Naive thymus-derived CD8-positive, alpha-beta T cell (primary cell): ENCODE measurements at places on chromosomes 6 and 20.

DNA sequence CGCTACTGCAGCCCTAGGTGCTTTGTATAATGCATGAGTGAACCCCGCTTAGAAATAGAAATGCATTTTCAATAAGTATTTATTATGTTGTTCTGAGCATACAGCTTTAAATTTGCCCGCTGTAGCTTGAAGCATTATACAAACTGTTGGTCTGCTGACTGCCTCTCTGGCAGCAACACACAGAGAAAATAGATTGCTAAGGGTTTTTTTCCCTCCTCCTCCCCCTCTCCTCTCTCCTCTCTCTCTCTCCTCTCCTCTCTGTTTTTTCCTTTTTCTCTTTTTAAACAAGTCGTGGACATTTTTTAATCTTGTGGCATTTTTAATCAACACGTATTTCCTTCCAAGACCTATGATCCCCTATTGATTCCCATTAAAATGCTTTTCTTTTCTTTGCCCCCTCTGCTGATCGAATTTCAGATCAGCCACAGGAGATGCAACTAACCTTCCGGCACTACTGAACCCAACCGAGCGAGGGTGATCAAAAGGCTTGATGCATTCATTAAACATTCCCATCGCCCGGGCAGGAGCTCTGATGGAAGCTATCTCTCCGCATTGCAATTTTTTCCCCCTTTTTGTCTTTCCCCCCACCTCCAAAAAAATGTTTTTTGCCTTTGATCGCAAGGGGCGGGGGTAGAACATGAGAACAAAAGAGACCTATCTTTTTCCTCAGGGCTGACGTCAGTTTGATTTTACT, 90.7 kb upstream of the ARID1B start:
- no peak for DNase-seq

- DNase-seq, result peak; percentile 67
Observed at GRCh38 chr6:80338201-80338836, 231.8 kb downstream of the BCKDHB start.

GRCh38 chr6:148251891-148252290, 90.7 kb upstream of the SASH1 start:
- no peak for DNase-seq

- DNase-seq, result no peak
Observed at GRCh38 chr20:61968036-61968810, 97.5 kb downstream of the TAF4 start.

DNA sequence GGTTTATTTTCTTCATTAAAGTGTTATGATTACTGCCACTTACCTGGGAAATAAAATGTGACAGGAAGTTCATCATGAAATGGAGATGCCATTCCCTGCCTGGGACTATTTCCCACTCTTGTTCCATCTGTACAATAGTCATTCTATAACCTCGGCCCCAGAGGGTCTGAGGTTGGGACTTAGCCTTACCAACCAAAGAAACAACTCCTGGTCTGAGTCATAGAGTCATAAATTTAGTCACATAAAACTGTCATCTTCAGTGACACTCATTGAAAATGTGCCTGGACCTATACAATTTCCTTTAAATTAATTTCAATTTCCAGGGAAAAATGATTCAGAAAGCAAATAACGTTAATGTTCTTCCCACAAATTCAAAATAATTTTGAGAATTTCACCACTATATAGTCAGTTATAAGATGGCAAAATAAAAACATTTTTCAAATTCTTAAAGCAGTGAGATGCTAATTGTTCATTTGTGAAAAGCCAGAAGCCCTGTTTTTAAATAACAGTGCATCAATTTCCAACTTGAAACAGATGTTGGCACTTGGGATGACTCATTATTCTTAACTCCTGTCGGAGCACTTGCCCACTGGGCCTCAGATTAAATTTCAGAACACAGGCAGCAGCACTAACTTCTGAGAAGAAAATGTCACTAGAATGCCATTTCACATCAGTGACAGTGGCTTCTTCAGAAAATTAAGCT, 201.2 kb upstream of the SMLR1 start:
- DNase-seq, result no peak

GRCh38 chr6:111862314-111862713, 10.9 kb downstream of the FYN start:
- no peak for DNase-seq

DNA sequence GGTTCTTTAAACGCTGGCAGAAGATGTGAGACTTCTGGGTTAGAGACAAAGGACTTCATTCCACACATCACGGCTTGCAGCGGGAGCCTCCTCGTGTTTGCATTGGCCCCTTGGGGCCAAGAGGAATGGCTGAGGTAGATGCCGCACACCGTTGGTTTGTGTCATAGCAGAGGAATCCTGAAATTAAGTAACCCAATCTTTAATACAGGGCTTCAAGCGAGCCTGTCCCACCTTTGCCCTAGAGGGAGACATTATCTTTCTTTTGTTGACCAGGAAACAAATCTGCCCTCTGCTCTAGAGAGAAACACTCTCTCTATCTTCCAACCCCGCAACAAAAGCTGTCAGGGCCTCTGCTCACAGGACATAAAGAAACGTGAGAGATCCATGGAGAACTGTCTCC, 277.5 kb upstream of the ZFP64 start:
- no peak for DNase-seq

- no peak for DNase-seq
Observed at GRCh38 chr6:41345901-41346300, 10.5 kb downstream of the NCR2 start.

- peak; percentile 77 for DNase-seq
Observed at GRCh38 chr6:28081486-28081751, 1.1 kb downstream of the ZNF165 start.

- DNase-seq, result no peak
Observed at GRCh38 chr6:150072201-150072600, 3.3 kb upstream of the ULBP3 start.

GRCh38 chr6:117557951-117558350, 44.4 kb downstream of the GOPC start:
- no peak for DNase-seq

DNA sequence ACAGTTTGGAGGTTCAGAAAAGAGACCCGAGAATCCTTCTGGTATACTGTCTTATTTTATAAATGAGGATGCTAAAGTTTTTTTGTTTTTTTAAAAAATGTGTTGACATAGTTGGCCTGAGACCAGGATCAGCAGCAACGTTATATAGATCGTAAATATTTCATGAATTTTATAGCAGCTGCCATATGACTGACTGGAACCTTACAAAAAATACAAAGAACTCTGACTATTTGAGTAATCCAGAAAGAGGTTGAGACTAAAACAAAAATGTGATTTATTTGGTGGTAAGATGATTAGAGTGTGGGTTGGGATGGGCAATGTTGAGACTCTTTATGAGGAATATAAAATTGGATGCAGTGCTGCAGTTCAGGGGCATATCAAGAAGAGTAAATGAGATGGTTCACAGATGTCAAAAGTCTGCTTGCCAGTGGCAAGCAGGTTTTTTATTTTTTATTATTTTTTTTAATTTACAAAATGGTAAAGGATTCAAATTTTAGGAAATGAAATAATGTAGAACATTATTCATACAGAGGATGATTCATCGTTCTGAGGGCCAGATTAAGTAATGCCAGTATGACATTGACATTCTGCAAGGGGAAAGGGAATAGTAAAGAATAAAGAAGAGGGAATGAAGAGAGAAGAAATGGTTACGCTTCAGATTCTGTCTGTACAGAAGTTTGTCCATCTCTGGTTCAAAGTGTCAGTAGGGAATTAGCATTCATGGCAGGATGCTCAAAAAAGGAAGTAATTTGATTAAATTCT, 58.5 kb downstream of the SCAF8 start:
- no peak for DNase-seq

GRCh38 chr6:100461278-100461916, 3.3 kb downstream of the SIM1 start:
- DNase-seq, result no peak

DNA sequence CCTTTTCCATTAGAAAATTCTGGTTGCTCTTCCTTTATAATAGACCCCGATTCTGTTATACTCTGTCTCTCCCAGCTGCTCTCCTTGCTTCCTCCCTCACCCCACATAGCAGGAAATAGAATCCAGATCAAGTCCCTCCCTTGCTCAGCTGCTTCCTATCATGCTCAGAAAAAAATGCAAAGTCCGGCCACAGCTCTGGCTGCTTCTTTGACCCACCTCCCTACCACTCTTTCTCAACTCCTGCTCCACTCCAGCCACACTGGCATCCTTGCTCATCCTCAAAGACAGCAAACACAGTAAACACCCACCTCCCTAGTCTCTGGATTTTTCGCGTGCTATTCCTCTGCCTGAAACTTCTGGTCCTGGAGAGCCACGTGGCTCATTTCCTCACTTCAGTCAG, 9.1 kb upstream of the SLC22A16 start:
- DNase-seq, result no peak

- no peak for DNase-seq
Observed at GRCh38 chr20:64084685-64085152, 521 bp upstream of the LKAAEAR1 start.

DNA sequence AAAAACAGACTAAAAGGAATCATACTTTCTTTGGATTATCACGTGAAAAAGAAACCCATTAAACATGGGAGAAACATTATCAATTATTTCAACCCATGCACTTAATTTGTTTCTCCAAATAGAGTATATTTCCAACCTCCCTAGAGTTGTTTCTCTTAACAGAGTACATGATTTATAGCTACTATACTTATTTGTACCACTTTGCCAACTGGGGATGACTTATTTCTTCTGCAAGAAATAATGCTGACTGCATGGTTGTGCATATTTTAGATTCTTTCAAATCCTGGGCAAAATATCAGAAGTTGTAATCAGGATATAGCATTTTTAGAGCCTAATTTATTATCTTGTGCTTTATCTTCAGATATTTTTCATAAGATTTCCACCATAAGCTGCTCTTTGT, 629.1 kb upstream of the EYS start:
- no peak for DNase-seq

DNA sequence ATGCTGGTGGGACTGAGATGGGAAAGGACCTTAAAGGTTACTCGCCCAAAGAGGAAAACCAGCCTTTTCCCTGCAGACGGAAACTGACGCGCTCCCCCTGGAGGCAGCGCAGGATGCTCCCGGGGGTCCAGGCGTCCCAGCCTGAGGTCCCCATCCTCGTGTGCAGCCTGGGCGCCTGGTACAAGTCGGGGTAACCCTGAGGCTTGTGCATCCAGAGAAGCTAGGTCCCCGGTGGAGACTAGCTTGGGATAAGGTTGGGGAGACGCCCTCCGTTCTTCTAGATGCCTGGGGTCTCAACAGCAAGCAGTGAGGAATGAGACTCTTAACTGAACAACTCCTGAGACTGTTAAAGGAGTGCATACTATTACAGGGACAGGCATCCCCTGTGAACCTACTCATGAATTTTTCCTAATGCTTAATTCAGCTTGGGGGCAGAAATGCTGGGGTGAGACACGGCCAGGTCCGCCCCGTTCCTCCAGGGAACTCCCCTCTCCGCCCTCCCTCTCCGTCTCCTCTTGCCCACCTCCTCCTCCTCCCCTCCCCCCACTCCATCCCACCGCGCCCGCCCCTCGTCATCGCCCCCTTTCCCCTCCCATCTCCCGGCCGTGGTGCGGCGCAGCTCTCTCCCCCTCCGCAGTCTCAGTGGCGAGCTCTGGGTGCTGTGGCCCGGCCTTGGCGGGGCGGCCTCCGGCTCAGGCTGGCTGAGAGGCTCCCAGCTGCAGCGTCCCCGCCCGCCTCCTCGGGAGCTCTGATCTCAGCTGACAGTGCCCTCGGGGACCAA, at the start of gene PRSS35:
PRSS35 (plus strand) TSS at position 634 of the 781 bp plus-strand sequence. CDS start 10,908 bp downstream, outside the sequence.
- DNase-seq, result no peak

DNA sequence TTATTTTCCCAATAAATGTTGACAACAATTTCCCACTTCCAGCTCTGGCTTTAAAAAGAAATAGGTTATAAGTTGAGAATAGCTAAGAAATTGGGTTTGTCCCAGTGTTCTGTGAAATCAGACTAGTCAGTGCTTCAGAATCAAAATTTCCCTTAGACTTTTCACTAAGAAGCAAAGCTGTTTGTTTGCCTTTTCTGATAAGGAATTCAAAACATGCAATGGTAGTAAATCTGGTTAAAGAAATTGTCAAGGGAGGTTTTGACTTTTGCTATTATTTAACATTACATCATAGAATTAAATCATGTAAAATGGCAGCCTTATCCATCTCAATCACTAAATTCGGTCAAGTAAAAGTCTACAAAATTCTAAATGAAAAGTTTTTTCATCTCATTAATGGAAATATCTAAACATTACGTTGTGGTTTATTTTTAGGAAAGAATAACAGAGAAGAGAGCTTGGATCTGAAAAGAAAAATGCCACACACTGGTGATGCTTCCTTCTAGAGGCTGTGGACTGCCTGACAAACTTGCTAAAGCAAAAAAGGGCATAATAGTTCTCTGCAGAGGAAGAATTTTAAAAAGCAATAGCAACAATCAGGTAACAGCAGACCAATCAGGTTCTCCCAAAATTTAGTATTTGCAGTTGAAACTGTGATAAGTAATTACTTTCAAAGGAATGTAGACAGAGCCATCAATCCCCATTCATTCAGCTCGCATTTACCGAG, 36.4 kb downstream of the PLAGL1 start:
- DNase-seq, result no peak
